ENCODE measurements at places on chromosomes 1 and 21. TPM values are rescaled to one million over a fixed set of nuclear protein-coding genes. Genes with fewer than 3 reads are reported as not detected.

The FCAMR gene
- total RNA-seq: not detected

The PPIAL4G gene
- 0.25 TPM for total RNA-seq

The OR2T11 gene
- total RNA-seq: not detected

The LENEP gene
- total RNA-seq: not detected

The RAB7B gene
- 0.49 TPM for total RNA-seq

The GPA33 gene
- total RNA-seq: not detected

The OLIG2 gene
- 15.2 TPM for total RNA-seq

The MPZ gene
- total RNA-seq: 0.49 TPM

The GPR25 gene
- 0.25 TPM for total RNA-seq

The FCRL2 gene
- total RNA-seq: 0.25 TPM

The SPATA46 gene
- not detected for total RNA-seq

The HCRTR1 gene
- total RNA-seq: 3.2 TPM

The NBL1 gene
- total RNA-seq: 29.5 TPM

The GJB4 gene
- total RNA-seq: not detected

The MNDA gene
- 2.0 TPM for total RNA-seq

The PGM1 gene
- 19.4 TPM for total RNA-seq

The RORC gene
- total RNA-seq: under 0.01 TPM

All from temporal lobe (tissue), 4 donors.